ENCODE measurements at places on chromosomes 16 and 17.

- H3K4me1 ChIP-seq: peaks cover 9% of the 10 kb centered on the region
- no peaks in the 10 kb centered on the region for H3K36me3 ChIP-seq
- H3K27ac ChIP-seq: no peak within 1 kb of the TSS
- peak; percentile 84 for DNase-seq
- peaks cover 72% of the 10 kb centered on the region for H3K27me3 ChIP-seq
These were observed at the start of gene IRX5 for GRCh38 chr16:54930005-54930868. TSS of gene IRX5 (plus strand) at chr16:54930865. CDS start at chr16:54931199, 334 bp downstream.

GRCh38 chr16:46746821-46747776 lies 1.0 kb downstream of the MYLK3 start:
- no peak overlapping the region for H3K4me3 ChIP-seq
- H3K27ac ChIP-seq: no peak overlapping the region
- no peaks in the 10 kb centered on the region for H3K36me3 ChIP-seq
- DNase-seq: no peak
- no peaks in the 10 kb centered on the region for H3K27me3 ChIP-seq

- peak overlapping the region; percentile 64 for H3K4me3 ChIP-seq
- peaks cover 15% of the 10 kb centered on the region for H3K27me3 ChIP-seq
- DNase-seq: no peak
- H3K27ac ChIP-seq: no peak overlapping the region
- peaks cover 3% of the 10 kb centered on the region for H3K4me1 ChIP-seq
These were observed 1.2 kb downstream of the CPD start for GRCh38 chr17:30379903-30380381.

DNA sequence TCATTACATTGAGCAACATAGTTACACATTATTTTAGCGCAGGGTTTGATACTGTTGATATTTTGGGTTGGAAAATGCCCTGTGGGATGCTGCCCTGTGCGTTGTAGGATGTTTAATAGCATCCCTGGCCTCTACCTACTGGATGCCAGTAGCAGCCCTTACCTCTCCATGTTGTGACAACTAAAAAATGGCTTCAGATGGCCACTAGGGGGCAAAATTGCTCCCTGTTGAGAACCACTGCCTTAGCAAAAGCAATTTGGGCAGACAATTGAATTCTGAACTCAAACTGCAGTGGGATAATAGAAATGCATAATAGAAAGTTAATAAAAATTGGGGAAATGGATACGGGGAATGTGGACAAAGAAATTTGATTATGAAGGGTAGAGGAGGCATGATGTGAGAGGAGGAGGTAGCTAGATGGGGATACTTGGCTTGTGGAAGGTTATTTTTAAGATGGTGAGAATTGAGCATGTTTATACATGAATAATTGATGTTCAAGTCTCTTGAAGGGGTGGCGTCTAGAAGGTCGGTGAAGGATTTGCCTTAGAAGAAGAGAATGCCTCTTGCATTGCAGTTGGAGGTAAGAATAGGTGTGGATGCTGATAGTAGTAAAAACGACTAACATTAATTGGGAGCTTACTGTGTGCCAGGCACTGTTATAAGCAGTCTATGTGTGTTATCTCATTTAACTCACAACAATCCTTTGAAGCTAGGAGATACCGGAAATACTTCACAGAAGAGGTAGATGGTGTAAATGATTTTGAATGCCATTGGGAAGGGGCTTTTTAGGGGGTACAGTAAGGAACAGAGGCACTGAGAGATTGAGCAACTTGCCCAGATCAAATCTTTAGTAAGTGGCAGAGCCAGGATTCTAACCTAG lies 19.0 kb downstream of the HEATR9 start:
- H3K27me3 ChIP-seq: no peaks in the 10 kb centered on the region
- no peak overlapping the region for H3K27ac ChIP-seq
- DNase-seq: peak; percentile 31
- H3K4me3 ChIP-seq: no peak overlapping the region
- H3K4me1 ChIP-seq: no peaks in the 10 kb centered on the region

- peaks cover 22% of the 10 kb centered on the region for H3K4me1 ChIP-seq
- DNase-seq: no peak
- no peaks in the 10 kb centered on the region for H3K27me3 ChIP-seq
- H3K27ac ChIP-seq: no peak overlapping the region
These were observed 3.9 kb upstream of the WFIKKN1 start for GRCh38 chr16:626787-627453.

- no peak overlapping the region for H3K27ac ChIP-seq
- no peak for DNase-seq
- H3K36me3 ChIP-seq: no peaks in the 10 kb centered on the region
- H3K4me1 ChIP-seq: no peaks in the 10 kb centered on the region
- no peak overlapping the region for H3K4me3 ChIP-seq
These were observed 279.4 kb upstream of the ELAC2 start for GRCh38 chr17:13297183-13297582.

All from H1 (cell line).